ENCODE measurements at places on chromosomes 1 and 21. TPM values are rescaled to one million over a fixed set of nuclear protein-coding genes. Genes with fewer than 3 reads are reported as not detected.

GPR61 gene
- total RNA-seq = under 0.01 TPM

GREM2 gene
- total RNA-seq = 7.7 TPM

CA6 gene
- total RNA-seq = not detected

LHX8 gene
- under 0.01 TPM for total RNA-seq

SEC16B gene
- 3.1 TPM for total RNA-seq

KCNA2 gene
- not detected for total RNA-seq

VSIG8 gene
- total RNA-seq = 0.17 TPM

DUSP12 gene
- 44.1 TPM for total RNA-seq

TMEM200B gene
- total RNA-seq = 22.8 TPM

Data from smooth muscle cell of trachea (primary cell).